Stimulated activated CD4-positive, alpha-beta T cell treated with anti-CD3 and anti-CD28 coated beads, Interleukin-15, amount 100 ng/mL, for 1 hour (primary cell): ENCODE measurements at places on chromosomes 3 and 15.

- no peak for DNase-seq
Measured at GRCh38 chr3:108953210-108953609, 469 bp downstream of the GUCA1C start.

GRCh38 chr3:36548712-36549111 lies 168.4 kb downstream of the STAC start:
- DNase-seq = no peak

GRCh38 chr15:49418811-49419210 lies 4.2 kb upstream of the FGF7 start:
- DNase-seq = no peak

DNA sequence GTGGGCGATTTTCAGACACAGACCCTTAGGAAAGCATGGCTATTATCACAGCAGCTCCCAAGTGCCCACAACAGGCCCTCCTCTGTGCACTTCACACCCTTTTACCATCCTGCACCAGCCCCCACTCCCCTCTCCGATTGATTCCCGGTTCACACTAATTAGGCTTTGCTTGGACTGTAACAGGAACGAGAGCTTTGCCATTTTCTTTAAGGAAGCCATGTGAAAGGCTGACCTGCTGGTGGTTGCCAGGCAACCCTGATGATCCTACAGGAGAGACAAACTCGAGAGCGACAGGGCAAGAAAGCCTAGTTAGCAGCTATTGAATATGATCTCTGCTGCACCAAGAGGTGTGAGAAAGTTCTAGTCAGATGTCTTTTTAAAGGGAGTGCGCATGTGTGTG lies 28.2 kb upstream of the DET1 start:
- DNase-seq = no peak

GRCh38 chr15:60316961-60317360 lies 80.8 kb downstream of the ANXA2 start:
- DNase-seq = no peak

GRCh38 chr3:159229116-159229680 lies 427.3 kb downstream of the MFSD1 start:
- no peak for DNase-seq

DNA sequence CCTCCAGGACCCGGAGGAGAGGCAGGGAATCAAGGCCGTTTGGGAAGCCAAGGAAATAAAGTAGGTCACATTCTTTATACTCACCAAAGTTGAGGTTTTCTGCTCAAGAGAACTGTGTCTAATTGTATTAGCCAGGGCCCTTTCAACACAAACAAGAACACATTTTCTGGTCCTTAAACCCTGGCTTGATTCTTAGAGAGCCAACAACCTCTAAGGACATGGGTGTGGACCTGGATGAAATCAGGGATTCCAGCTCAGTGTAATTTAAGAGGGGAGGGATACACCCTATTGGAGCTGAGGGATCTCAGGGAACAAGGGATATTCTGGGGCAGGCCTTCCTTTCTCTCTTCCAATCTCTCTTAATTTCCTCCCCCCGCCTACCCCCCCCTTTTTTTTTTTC lies 104.8 kb downstream of the COL6A6 start:
- DNase-seq = no peak

GRCh38 chr15:82828075-82828474 lies 18.6 kb downstream of the WHAMM start:
- no peak for DNase-seq

GRCh38 chr15:82531496-82532382 lies 8.5 kb downstream of the RPS17 start:
- DNase-seq = no peak

DNA sequence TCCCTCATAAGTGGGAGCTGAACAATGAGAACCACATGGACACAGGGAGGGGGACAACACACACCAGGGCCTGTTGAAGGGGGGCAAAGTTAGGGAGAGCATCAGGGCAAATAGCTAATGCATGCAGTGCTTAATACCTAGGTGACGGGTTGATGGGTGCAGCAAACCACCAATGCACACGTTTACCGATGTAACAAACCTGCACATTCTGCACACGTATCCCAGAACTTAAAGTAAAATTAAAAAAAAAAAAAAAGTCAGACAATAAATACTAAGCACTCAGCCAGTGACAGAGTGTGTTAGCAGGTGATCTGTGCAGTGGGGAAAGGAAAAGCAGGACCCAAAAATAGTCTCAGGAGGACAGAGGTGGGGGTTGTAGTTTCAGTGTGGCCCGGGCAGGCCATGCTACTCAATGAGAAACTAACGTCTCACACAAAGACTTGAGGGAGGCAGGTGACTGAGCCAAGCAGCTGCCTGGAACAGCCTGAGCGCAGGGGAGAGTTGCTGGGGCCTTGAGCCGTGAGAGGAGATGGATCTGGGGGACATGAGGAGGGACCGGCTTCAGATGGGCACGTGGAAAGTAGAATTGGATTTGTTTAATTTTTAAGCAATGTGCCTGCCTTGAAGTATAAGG lies 18.4 kb downstream of the ANKDD1A start:
- no peak for DNase-seq

DNA sequence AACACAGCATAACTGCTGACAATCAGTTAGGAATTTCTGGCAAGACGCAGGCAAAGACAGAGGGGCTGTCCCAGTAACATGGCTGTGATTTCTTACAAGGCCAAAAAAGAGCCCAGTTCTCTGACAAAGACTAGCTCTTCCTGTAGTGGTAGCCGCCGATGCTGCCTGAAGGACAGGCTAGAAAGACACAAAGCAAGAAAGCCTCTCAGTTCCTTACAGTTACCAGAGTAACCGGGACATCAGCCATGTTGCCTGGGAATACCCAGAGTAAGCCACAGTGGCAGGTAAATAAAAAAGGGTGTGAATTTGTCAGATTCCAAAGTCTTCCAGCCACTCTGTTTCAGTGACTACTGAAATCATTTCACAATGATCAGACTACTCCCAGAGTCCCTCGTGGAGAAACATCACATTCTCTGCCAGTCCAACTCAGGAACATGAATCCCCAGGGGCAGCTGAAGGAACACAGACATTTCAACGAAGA lies 493.6 kb upstream of the ADAMTS9 start:
- DNase-seq = no peak

- DNase-seq = no peak
Measured at GRCh38 chr3:37096975-37097374, 77.4 kb downstream of the LRRFIP2 start.

DNA sequence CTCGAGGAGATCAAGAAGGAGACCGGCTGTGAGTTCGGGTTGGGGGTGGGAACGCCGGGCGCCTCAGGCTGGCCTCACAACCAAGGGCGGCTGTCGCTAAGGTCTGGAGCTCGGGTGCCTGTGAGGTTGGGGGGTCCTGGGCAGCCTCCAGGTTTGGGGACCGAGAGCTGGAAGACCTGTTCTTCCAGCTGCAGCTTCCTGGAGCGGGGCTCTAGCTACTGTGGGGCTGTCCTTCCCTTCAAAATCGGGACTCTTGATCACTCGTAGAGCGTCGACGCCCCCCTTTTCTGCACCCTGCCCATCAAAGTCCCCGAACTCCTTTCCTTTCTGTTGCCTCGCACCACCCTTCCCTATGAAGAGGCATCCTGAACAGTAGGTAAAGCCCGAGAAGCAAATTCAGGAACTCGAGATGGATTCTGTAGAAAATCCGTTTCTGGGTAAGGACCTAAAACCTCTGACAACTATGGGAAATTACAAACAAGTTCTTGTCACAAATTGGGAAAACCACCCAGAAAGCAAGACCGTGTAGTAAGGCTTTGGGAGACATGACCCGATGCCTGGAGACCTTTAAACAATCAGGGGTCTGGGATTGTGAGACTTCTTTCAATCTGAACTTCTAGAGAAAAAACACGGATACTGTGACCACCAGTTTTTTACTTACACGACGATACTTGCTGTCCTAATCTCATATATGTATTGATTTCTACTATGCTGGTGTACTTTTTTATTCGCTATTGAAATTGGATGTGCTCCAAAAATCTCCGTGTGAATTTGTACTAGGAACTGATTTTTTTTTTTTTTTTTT lies 556 bp downstream of the CHP1 start:
- no peak for DNase-seq

- DNase-seq = no peak
Measured at GRCh38 chr15:72155003-72155621, 36.9 kb downstream of the SENP8 start.

- DNase-seq = no peak
Measured at GRCh38 chr15:39216816-39217215, 364.1 kb upstream of the THBS1 start.

- no peak for DNase-seq
Measured at GRCh38 chr3:180543877-180544276, 58.1 kb upstream of the TTC14 start.

DNA sequence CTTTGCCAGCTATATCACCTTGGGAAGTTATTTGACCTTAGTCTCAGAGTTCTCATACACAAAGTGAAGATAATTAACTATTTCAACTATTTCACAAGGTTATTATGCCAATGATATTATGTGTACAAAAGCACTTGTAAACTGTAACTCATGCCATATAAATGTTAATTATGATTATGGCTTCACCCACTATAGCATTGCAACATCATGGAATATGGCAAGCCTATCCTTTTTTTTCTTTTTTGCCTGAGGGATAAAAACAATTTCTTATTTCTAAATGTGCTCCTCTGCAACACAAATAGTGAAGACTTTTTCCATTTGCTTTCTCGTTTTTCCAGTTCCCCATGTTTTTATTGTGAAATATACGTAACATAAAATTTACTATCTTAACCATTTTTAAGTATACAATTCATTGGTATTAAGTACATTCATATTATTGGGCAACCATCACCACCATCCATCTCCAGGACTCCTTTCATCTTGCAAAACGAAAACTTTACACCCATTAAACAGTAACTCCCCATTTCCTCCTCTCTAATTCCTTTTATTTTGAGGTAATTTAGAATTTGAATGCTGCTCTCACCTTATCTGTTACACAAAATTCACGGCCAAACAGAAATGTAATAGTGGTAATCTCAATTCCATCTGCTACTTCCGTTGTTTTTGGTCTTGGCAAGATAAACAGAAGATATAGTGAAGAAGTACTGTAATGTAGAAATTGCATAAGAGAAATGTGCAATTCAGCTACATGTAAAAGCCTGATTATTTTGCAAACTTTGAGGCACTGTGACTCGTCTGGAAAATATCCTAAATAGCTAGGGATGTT lies 46.3 kb downstream of the NANOGP8 start:
- no peak for DNase-seq

- DNase-seq = no peak
Measured at GRCh38 chr3:39118079-39118478, 10.6 kb downstream of the TTC21A start.

GRCh38 chr15:54789376-54789775 lies 407.4 kb downstream of the RSL24D1 start:
- no peak for DNase-seq

DNA sequence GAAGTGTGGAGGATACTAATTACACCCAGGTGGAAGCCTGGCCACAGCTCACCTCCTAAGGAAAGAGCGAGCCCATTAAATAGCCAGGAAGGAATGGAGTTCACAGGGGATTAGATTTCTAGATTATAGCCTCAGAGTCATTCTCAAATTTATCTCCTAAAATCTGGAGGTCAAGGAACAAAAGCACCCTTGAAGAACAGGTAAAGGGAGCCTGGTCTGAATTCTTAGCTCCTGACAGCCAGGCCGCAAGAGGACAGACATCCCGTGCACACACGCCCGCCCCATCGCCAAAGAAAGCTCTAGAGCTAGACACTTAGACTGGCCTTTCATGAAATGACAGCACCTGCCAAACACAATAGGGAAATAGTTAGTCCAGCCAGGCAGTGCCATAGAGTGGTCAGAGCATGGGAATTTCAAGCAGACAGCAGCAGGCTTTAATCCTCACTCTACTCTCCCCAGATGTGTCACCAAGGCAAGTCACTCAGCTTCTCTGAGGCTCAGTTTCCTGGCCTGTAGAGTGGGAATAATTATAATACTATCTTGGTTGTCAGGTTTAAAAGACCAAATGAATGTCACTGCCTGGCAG lies 59.2 kb downstream of the LIPC start:
- DNase-seq = no peak

- DNase-seq = no peak
Measured at GRCh38 chr3:184795522-184796190, 16.3 kb upstream of the VPS8 start.

DNA sequence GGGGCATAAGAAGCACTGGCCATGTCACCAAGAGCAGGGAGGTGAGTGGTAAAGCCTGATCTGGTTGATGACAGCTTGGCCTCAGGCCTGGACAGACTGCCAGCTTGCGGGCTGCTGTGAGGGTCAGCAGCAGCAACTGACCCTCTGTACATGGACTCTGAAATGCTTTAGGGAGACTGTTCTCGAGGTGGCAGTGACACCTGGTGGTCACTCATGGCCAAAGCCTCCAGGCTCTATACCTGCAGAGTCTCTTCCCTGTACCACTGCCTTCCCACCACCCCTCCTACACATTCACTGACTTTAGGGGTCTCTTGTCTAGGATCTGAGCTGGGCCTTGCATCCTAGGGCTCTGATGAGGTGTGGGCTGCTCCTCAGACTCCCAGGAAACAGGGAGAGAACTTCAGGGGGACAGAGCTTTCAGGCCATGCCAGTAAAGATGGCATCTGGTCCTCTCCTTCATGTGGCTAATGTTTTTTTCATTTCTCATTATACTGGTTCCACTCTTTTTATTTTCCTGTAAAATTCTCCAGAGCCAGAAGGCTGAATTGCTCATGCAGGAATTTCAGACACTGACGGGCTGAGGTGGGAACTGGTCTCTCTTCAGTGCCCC lies 17.2 kb upstream of the TIMP4 start:
- DNase-seq = no peak

- DNase-seq = no peak
Measured at GRCh38 chr3:188664795-188665194, 507.0 kb upstream of the TPRG1 start.

- no peak for DNase-seq
Measured at GRCh38 chr15:52076889-52077781, 35.4 kb downstream of the BCL2L10 start.

DNA sequence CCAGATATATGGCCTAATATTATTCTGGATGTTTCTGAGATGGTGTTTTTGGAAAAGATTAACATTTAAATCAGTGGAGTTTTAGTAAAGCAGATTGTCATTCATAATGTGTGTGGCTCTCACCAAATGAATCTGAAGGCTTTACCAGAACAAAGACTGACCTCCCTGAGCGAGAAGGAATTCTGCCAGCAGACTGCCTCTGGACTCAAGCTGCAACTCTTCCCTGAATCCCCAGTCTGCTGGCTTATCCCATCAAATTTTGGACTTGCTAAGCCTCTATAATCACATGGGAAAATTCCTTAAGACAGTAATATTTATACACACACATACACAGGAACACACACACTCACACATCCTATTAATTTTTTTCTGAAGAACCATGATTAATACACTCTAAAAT lies 102.3 kb downstream of the FAM174B start:
- DNase-seq = no peak
